Stromal cell of bone marrow (primary cell): ENCODE measurements at places on chromosomes 12 and 14.

DNA sequence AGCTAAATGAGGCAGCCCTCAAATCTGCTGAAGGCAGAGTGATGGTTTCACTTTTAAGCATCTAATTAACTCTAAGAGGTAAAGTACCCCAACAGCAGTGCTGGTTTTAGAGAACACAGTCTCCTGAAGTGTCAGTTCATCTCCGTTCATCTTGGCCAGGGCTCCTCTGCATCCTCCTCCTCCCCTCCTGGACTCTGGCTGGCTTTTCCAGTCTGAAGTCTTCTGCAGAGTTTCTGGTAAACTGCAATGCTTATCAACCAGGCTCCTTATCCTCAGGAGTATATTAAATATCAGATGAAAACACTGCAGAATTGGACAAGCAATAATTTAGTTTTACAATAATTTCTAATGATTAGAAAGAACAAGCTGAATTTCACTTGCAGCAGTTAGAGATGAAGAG, 115.4 kb downstream of the GTF2A1 start:
- no peak for DNase-seq

DNA sequence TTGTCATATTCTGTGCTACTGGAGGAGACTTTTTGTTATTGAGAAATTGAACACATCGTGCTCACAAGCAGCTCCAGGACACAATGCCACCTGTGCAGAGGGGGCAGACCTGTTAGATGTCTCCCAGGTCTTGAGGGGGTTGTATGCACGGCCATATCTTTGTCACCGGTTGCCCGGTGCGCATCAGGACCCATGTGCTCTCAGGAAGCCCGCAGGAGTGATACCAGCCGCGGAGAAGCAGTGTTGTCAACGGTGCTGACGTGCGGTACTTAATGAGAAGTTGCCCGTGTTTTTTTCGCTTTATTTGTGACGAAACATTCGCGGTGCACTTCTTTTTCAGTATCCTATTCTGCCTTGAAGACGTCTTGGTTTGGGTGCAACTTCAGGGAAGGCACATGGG, 128.2 kb upstream of the RTL1 start:
- DNase-seq: no peak

- no peak for DNase-seq
Measured at GRCh38 chr14:68283378-68284123, 464.0 kb downstream of the RAD51B start.

GRCh38 chr12:38384816-38385378, 68.3 kb downstream of the ALG10B start:
- DNase-seq: no peak

GRCh38 chr14:101454229-101454628, 107.1 kb upstream of the DIO3 start:
- no peak for DNase-seq

DNA sequence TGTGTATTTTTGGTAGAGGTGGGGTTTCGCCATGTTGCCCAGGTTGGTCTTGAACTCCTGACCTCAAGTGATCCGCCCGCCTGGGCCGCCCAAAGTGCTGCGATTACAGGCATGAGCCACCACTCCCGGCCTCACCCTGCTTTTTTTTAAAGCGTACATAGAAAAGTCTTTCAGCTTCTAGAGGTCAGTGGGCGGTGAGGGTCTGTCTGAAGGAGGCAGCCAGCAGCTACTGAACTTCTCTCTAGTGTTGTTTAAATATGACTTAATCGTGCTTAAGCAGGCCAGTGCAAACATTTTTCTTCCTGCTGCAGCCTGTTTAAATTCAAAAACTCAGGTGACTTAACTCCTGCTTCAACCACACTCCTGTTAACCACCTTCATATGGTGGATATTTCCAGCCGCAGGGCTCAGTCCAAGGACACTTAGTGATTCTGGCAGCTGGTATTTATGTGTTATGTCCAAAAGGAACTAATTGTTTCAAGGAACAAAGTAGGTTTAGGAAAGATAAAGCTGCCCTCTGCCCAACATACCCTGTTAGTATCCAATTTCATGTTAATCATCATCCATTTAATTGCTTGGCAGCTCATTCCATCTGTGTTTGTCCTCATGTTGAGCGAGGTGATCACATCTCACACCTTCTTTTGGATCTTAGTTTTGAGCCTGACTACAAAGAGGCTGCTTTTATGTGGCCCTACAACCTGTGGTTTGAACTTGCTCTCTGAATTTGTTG, 2.0 kb downstream of the PRKAB1 start:
- no peak for DNase-seq

DNA sequence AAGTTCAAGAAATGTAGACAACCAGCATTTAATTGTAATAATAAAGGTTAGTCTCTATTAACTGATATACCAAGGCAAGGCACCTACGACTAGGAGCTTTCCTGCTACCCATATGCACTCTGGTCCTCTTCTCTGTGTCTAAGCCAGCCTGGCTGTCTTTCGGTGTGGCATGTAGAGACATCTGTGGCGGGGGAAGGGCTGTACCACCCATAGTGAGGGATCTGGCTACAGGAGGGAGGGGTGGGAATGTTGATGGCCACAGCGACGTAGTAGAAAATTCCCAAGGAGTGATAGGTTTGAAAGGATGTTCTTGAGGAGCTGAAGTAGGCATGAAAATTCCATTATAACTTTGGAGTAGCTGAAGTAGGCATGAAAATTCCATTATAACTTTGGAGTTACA, 344.2 kb downstream of the ATP23 start:
- DNase-seq: no peak

- no peak for DNase-seq
Measured at GRCh38 chr12:84727961-84728360, 184.6 kb downstream of the SLC6A15 start.

DNA sequence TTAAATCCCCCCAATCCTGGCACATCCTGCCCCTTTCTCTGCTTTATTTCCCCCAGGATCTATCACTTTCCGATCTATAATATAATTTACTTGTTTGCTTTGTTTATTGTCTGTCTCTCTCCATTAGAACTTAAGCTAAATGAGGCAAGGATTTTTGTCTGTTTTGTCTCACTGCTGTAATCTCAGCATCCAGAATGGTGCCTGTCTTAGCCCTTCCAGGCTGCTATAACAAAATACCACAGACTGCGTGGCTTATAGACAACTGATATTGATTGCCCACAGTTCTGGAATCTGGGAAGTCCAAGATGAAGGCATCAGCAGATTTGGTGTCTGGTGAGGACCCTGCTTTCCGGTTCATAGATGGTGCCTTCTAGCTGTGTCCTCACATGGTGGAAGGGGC, 65.2 kb downstream of the VWF start:
- no peak for DNase-seq

- DNase-seq: no peak
Measured at GRCh38 chr12:80807640-80808288, 91.1 kb downstream of the MYF5 start.

GRCh38 chr14:101508948-101509729, 52.2 kb upstream of the DIO3 start:
- no peak for DNase-seq
